ENCODE measurements at places on chromosomes 13 and 19.

DNA sequence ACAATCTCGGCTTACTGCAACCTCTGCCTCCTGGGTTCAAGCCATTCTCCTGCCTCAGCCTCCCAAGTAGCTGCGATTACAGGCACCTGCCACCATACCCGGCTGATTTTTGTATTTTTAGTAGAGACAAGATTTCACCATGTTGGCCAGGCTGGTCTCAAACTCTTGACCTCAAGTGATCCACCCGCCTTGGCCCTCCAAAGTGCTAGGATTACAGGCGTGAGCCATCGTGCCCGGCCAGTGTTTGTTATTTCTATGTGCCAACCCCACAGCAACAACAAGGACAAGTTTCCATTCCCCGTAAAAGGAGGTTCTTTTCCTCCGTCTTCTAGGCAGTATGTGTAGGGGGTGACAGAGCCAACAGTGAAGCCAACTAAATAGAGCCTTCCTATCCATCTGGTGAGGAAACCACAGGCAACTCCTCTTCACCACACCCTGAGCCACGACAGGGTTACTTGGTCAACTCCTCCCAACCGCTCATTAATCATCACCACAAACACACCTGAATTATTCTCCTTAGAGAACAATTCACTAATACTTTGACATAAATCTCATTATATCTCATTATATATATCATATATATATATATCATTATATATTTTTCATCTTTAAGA is 25.5 kb downstream of the FOXO1 start:
- DNase-seq, result no peak

GRCh38 chr13:50672025-50672424 is 171.5 kb downstream of the DLEU7 start:
- DNase-seq, result peak; percentile 35

DNA sequence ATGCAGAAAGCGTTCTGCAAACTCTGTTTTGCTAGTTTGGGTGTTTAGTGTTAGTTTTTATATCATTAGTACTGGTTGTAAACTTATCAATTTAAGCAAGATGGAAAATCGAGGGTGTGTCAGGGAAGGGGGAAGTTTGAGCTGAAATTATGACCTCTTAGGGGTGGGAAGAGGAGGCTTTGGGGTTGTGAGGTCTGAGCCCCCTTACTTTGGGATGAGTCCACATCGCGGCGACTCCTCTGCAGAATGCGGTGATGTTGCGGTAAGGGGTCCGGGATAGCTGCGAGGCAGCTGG is 743 bp upstream of the NDUFS7 start:
- peak; percentile 90 for DNase-seq

GRCh38 chr19:49020931-49021895 is 2.9 kb downstream of the CGB3 start:
- peak; percentile 43 for DNase-seq

- DNase-seq, result no peak
Observed at GRCh38 chr13:112362021-112362420, 14.1 kb upstream of the SPACA7 start.
